NCI-H526 treated with DMSO at 0.1 percent for 48 hours (cell line): ENCODE measurements at places on chromosomes 1 and 21.

DNA sequence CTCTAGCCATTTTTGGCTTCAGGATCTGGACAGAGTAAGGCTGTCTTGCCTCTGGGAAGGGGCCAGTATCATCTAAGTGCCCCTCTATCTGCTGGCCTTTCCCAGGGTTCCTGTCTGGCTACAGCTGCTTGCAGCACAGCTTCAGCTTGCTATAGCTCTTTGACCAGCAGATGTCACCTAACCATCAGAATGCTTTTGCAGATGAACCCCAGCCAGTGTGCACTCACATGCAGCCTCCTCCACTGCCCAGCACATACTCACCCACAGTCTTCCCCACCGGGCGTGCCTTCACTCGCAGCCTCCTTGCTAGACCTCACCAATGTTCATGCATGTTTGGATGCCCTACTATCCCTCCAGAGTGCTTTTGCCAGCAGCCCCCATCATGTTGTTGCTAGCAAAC, 769.0 kb downstream of the BRINP3 start:
- peak; percentile 50 for DNase-seq

DNA sequence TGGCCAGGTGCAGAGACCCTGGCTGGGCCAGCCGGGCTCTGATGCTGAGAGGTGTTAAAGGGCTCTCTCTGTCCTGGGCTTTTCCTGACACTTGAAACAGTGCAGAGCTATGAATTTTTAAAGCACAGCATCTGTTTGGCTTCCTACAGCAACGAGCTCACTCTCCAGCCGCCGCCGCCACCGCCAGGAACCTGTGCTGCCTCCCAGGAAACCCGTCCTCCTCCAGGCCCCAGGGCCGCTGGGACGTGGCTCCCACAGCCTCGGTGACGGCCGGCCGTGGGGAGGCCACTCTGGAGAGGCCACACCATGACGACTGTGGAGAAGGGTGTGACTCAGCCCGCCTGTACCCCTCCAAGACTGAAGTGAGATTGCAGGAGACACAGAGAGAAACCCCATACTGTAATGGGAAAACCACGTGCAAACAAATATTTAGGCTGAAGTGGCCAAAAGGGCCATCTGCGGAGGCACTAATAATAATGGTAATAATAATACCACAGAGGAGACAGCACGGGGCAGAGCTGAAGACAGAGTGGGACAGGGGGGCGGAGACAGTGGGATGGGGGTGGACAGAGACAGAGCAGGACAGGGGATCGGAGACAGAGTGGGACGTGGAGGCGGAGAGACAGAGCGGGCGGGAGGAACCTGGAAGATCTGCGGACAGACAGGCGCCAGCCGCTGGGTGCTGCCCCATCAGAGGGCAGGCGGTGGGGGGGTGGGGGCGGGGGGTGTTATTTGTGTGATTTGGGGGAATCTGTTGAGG, 139.2 kb downstream of the CASZ1 start:
- DNase-seq: no peak

DNA sequence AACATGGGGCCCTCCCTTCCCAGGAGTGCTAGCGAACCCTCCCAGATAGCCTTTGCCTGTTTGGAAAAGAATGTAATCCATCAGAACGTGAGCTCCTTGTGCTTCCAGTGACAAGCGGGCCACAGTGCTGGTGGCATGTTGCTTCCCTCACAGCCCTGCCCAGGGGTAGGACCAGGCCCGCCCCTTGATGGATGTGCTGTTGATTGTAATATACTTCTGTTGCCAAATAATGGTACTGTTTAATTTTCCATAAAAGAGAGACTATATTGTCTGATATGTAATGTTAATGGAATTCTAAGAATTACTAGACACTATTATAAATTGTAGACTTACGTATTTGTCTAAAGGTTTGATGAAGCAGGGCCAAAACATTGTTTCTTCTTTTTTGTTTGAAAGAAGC, 16.4 kb downstream of the ATP5PO start:
- DNase-seq: no peak

GRCh38 chr1:52033190-52034049, at the start of gene KTI12:
Gene KTI12 (minus strand): TSS chr1:52033810. CDS start chr1:52033761, 49 bp downstream.
- peak; percentile 79 for DNase-seq

GRCh38 chr1:46819335-46819734, 20.5 kb downstream of the CYP4B1 start:
- no peak for DNase-seq

DNA sequence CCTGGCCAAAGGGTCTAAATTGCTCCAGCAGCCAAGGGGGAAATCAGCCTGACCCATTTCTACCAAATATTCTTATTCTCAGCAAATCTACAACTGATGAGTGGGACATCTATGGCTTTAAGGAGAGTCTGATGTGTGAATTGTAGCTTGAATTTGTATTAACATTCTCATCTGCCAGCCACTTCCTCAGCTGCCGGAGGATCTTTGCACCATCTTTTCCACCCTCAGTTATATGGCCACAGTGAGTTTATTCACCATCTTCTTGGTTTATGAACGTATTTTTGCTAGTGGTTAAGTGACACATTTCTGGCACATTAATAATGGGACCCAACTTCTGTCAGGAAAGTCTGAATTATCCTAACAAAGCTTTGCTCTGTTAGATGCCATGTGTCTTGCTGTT, 69.6 kb downstream of the COLGALT2 start:
- DNase-seq: no peak

DNA sequence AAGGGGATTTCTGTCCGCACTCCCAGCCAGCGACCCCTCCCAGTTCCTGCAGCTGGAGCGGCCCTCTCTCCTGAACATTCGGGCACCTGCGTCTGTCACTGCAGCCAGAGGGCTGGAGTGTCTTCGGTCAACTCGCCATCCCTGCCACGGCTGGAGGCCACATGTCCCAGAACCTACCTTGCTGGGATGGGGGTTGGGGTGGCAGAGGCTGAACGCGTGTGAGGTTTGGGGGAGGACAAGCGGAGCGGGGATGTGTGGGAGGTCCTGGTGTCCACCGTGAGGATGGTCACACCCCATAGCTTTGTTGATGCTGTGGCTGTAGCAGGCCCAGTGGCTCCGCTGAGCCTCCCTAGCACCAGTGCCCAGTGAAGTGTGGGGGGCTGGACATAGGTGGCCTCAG, 14.8 kb upstream of the C1orf174 start:
- no peak for DNase-seq

DNA sequence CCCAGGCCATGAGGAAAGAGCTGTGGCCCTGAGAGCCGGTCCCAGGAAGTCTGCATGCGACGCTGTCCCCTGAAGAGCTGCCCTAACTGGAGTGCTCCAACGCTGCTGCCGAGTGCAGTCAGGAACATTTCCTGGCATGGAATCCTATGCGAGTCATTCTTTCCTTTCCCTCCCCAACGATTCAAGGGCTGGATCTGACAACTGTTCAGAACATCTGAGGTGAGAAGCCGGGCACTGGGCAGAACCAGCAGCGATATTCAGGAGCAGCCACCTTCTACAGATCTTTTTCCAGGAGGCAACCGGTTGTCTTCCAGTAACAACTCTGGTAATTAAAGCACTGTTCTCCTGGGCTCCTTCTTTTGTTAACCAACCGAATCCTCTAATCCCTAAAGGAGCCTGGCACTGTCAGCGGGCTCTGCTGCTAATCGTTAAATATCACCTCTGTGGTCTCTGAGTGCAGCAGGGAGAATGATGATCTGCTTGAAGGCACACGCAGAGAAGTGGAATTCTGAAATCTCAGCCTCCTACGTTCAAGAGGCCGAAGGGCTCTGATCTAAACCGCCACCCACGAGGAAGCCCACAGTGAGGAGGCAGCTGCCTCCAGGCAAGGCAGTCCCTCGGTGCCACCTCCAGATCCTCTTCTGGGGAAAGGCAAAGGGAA, 55.8 kb downstream of the SLC45A1 start:
- no peak for DNase-seq

DNA sequence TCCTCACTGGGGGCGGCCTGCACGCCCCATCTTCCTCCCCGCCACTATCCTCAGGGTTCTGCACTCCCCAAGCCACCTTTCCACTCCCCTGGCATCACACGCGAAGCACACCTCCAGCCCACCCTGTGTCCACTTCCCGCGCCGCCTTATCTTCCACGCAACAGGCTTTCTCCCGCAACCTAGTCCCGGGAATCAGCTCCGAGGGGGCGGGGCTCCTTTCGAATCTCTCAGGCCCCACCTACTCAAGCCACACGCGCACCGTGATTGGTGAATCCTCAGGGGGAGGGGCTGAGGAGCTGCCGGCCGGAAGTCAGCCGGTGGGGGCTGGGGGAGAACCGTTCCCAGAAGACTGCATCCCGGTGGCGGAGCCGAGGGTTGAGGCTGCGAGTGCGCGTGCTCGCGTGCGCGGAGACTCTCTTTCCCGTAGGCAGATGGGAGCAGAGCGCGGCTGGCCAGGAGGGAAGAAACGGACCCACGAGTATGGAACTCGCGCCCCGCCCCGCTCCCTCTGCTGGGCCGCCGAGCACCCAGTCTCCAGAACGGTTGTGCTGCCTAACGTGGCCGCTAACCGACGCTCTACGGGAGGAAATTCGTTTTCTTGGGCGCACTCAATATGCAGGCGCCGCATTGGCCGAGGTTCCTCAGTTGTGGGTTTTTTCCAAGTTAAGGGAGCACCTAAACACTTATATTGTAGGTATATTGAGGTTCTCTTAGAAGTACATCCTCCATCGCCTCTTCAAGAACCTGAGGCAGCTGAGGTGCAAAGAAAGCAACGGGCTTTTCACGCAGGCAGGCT, at the start of gene PSRC1:
Gene PSRC1 (minus strand): TSS at position 194 of the 796 bp plus-strand sequence.
- DNase-seq: peak; percentile 95

DNA sequence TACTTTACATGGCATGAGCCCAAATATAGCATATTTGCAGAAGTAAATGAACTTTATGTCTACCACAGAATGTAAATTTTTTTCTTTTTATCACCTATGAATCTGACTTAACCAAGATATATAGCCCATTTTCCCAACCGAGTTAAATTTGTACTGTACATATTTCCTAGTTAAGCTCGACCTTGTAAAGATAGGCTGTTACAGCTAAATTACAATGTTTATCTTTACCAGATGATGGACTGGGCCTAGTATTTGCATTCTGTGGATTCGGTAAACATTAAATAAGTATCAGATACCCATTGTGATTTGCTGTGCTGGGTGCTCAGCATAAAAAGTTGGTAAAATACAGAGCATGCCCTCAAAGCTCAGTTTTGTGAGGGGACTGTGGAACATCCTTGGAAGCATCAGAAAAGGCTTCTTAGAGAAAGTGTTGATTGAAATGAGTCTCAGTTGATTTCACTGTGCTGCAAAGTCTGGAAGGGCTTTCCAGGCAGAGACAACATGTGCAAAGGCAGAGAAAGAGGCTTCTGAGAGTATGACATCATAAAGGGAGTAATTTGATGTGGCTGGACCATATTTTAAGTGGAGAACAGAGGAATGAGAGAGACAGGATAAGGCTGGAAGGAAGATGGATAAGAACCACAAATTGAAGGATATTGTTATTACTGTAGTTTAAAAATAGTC, 27.4 kb downstream of the MORC3 start:
- DNase-seq: peak; percentile 83

DNA sequence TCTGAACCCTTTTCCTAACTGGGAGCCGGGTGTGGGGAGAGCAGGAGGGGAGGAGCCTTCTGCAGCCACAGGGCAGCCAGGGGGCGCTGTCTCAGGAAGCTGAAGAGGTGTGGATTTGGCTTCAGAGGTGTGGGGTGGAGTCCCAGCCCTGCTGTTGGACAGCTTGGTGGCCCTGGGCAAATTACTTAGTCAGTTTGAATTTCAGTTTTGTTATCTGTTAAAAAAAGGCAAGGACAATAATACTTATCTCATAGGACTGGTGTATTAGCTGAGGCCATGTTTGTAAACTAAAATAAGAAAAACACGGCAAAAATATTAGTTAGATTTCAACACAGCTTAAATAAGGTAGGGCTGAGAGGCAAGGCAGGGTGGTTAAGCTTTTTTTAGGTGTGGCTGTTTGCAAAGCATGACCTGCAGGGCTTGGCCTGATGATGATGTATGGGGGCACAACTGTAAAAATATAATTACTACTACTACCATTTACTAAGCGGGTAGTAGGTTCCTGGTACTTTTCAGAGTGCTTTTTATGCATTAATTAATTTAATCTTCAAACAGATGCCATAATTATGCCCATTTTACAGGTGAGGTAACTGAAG, 111.8 kb downstream of the PLXNA2 start:
- peak; percentile 15 for DNase-seq

DNA sequence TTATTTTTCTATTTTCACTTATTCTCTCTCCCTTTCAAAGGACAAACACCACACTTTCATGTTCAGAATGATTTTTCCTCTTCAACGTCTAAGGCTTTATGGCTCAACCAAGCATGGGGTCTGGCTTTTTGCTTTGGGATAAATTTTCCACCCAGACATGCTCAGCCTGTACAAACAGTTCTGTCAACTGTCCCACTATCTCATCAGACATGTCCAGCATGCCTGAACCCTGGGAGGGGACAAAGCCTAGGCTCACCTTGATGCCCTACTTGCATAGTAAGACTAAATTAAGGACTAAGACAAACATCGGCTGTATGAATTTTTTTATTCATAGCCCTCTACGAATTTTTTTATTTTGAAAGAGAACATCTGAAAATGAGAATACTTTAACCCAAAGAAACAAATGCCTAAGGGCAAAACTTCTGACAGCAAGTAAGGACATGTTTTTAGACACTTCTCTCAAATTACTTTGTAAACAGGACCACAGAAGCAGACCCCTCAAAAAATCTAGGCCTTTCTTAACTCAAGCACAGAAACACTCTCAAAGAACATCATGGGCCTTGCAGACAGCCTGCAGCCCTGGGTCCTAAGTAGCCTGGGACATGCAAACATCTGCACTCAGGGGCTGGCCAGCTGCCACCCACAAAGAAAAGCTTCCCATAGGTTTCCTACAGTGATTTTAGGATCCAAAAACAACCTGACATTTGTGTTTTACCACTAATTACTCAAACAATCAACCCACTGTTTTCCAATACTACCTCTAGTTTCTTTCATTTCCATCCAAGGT, 72.3 kb upstream of the PALMD start:
- DNase-seq: no peak

- no peak for DNase-seq
Measured at GRCh38 chr1:69834336-69834735, 266.6 kb downstream of the LRRC7 start.

DNA sequence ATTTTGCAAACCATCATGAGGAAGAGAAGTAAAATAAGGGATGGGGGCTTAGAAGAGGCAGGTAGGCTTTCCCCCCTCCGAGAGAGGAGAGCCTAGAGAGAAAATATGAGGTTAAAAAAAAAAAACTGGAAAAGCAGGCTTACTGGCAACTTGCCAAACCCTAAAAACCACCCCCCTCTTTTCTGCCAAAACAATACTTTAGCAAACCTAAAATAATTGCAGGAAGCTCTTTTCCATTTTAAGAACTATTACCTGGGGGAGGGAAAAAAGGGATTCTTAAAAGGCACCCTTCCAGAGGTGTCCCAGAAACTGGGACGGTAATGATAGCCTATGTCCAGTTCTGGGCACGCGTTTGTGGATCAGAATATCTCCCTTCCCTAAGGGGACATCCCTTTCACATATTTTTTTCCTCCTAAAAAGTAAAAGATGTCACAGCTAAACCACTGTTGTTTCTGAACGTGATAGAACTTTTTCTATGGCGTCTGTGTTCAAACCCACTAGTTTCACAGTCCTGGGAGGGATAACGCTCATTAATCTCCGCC, 1.1 kb upstream of the NFIA start:
- DNase-seq: no peak

GRCh38 chr1:245684571-245684970, 529.8 kb downstream of the KIF26B start:
- no peak for DNase-seq
